ENCODE measurements at places on chromosomes 1 and 21. TPM values are rescaled to one million over a fixed set of nuclear protein-coding genes. Genes with fewer than 3 reads are reported as not detected.

DNA sequence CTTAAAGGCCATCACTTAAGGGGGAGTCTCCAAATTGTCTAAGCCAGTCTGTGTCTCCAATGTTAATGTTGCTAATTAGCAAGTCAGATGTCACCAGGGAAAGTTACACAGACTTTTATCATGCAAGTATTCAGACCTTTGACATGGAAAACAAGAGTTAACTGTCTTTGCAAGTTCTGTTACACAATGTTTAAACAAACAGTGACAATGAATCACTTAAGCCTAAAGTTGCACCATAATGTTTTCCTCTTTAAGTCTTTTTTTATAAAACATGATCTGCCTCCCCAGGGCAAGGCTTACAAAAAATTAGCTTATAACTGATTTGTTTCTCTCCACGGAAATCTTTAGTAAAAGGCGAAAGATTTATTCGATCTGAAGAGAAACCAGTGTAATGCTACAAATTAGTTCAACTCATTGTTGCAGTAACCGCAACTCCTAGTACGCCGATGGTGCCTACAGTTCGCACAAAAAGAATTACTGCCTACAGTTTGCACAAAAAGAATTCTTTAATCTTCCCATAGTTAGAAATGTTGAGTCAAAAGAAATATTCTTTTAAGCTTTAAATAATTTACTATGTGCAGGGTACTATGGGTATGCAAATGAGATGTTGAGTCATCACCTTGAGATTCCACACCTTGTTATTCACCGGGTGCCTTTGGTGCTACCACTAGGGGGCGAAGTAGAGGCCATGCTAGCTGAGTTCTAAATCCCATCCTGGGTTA is 45.3 kb downstream of the HHAT start:
- DNase-seq: no peak

- no peak for DNase-seq
These were observed 51.4 kb upstream of the LRIG2 start for GRCh38 chr1:113021430-113022085.

DNA sequence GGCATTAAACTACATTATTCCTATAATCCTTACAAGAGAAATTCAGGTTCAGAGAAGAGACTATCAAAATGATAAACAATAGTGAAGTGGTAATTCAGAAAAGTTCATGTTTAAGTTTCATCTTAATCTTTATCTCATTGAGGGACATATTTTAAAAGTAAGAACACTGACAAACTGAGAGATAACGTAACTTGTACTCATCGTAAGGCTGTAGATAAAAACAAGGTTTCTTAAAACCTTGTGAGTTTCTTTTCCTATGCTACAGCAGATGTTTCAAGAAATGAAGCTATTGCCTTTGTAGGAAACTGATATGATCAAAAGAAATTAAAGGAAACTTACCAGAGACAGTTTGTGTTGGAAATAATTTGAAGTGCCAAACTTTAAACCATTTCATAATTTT is 65.0 kb downstream of the RERE start:
- no peak for DNase-seq

DNA sequence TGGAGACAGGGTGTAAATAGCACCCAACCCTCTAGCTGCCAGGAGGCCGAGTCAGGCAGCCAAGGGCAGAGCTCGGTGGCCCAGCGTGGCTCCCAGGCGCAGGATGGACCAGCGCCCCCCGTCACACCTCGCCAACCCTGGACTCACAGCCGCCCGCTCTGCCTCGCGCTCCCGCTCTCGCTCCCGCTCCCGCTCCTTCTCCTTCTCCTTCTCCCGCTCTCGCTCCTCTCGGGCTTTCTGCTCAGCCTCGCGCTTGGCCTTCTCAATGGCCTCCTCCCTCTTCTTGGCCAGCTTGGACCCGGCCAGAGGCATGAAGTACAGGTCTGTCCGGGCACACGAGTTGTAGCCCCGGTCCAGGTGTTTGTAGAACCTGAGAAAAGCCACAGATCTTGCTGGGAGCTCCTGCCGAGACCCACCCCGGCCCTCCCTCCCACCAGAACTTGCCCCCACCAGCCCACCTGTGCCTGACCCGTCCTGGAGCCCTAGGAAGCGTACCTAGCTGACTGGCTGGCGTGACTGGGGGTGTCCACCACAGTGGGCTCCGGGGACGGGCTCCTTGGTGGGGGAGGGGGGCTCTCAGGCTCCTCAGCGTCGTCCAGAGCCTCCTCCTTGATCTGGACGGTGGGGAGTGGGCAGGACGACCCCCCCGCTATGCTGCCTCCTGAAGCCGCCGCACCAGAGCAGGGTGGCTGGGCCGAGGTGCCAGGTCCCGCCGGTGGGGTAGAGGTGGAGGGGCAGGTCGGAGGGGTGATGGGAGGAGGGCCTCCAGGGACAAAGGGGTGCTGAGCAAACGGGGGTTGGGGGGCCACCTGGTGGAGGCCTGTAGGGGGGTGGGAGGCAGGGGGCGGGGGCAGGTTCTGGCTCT is 41.9 kb downstream of the SLC45A1 start:
- no peak for DNase-seq

- DNase-seq: no peak
These were observed 574.9 kb upstream of the NR5A2 start for GRCh38 chr1:199452627-199453026.

- no peak for DNase-seq
These were observed 33.6 kb upstream of the THEM4 start for GRCh38 chr1:151942882-151943281.

GRCh38 chr21:28418726-28419514 is 573.8 kb downstream of the LTN1 start:
- DNase-seq: no peak

The FCRL1 gene
- 1.5 TPM for total RNA-seq

- no peak for DNase-seq
These were observed 27.7 kb downstream of the PADI3 start for GRCh38 chr1:17276568-17276967.

DNA sequence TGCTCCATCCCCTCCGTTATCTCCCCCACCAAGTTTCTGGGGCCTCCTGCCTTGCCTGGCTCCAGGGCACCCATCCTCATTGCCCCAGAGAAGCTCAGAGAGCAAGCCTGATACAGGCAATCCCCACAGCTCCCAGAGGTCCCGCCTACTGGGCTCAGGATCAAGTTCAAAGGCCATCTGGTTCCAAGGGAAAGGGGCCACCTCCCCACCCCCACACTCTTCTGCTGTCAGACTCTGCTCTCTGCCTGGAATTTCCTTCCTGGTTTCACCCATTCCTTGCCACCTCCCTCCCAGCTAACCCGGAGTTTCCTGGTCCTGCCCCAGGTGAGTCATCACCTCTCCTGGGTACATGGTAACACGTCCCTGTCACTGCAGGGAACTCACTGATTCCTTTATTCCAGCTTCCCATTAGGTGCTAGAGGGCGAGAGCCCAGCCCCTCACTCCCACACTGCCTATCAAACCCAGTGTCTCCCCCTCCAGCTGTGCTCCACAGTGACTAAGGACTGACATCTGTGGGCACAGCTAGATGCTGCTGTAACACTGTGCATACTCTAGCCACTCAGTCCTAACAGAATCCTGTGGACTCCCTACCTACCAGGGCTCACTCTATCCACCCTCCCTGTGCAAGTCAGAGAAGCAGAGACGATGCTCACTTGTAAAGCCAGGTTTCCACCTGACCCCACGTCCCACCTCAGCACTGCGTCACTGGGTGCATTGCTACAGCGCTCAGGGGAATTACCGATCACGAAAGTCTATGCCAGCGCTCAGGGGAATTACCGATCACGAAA is 21.8 kb downstream of the RSPH1 start:
- DNase-seq: no peak

- no peak for DNase-seq
These were observed 157.3 kb downstream of the PEX14 start for GRCh38 chr1:10631811-10632593.

The LRRC38 gene
- 0.98 TPM for total RNA-seq

- DNase-seq: no peak
These were observed 83.4 kb upstream of the ABCD3 start for GRCh38 chr1:94334764-94335163.

DNA sequence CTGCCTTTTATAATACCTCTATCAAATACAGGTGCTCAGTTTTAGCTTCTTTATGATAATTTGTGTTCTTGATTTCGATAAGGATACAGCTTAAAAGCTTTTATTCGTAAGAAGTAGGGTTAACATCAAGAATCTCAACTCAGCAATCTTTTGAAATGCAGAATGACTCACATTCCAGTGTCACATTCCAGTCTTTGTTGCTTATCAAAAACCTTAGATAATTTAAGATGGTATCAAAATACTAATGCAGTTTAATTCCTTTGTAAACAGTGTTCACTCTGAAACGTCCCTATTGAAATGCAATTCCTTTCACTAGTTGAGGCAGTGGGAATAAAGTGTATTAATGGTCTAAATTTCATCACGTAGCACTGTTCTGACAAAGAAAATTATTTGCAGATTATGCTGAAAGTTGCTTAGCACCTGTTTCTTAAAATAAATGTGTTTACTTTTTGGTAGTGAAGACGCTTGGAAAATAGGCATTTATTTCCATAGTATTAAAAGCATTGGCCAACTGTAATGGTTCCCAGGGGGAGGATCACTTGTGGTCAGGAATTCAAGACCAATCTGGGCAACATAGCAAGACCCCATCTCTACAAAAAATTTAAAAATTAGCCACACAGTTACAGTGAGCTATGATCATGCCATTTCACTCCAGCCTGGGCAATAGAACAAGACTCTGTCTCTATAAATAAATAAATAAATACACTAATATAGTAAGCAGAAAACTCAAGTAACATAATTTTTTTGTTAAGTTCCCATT is 10.1 kb upstream of the CNN3 start:
- no peak for DNase-seq

DNA sequence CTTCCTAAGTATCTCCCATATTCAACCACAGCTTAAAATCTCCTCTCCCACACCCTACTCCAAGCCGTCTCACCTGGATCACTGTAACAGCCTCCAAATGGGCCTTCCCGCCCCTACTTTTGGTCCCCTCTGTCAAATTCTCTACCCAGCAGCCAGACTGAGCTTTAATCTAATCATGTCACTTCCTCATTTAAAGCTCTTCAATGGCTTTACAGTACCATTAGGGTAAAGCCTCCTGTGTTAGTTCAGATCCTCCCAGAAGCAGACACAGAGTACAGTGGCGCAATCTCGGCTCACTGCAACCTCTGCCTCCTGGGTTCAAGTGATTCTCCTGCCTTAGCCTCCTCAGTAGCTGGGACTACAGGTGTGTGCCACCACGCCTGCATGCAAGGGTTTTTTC is 46.8 kb upstream of the PSEN2 start:
- no peak for DNase-seq

GRCh38 chr21:42682661-42683210 is 29.3 kb downstream of the PDE9A start:
- no peak for DNase-seq

DNA sequence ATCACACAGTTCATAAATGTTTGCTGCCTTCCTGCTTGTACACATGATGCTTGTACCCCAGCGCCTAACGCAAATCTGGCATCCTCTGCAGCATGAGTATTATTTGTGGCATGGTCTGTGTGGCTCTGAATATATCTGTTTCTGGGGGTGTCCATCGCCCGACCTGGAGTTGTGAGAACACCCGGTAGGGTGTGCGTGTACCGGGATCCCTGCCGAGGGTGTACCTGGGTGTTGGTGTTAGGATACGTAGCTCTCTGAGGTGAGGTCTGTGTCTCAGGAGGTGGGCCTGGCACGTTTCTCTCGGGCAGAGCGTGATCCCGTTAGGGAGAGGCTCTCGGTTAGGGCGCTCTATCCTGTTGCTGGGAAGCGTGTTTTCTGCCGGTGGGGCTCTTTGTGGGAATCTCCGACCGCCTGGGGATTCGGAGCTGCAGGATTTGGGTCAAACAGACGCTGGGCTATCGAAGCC is 10.4 kb upstream of the CDC20 start:
- DNase-seq: no peak

DNA sequence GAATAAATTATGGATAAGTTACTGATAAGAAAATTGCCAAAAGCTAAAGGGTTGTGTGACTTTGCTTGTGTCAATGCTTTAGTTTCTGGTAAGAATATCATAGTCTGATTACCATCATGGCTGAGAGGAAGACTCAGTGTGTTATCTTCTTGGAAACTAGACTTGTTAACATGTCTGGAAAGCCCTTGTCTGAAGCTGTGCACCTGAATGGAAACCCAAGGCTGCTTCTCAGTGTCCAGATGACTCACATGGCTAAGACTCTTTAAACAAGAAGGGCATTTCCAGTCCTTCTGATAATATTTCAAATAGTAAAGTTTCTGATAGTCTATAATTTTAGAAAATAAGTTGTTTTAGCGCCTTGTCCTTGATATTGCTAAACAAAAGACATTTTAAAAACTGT is 1092.7 kb downstream of the PLA2G4A start:
- DNase-seq: no peak

DNA sequence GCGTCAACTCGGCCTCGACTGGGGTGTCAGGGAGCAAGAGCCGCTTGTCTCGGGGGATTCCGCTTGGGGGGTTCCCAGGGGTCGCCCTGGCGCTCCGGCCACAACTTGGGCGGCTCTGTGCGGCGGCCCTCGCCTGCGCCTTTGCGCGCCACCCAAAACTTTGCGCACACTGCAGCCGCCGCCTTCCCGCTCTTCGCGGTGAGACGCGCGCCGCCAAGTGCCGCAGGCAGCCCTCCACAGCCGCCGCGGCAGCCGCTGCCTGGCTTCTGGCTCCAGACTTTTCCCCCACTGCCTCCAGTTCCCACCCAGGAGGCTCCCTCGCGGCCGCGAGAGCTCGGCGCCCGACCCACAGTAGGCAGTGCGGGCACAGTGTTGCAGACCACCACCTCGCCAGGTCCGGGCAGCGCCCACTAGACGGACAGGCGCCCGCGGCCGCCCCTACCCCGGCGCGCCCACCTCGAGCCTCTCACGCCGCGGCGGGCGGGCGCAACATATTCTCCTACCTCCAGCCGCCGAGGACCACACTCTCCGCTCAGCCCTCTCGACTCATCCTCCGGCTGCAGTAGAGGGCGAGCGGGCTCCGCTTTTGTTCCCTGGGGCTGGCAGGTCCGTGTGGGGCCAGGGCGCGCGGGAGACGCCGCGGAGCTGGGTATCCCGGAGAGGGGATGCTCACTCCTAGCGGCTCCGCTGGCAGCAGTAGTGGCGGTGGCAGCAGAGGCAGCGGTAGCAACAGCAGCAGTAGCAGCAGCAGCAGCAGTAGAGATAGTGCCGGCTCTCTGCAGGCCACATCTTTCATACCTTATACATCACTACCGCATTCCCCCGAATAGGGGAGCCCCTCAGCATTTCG is 296.6 kb downstream of the OMA1 start:
- DNase-seq: no peak

Measured in right atrium auricular region (tissue), 2 donors.